ENCODE measurements at places on chromosomes 2 and 18.
A peak's percentile ranks its signal among the peaks of the same experiment; 100 is the strongest.

GRCh38 chr2:160492401-160493226 lies 993 bp downstream of the RBMS1 start:
- DNase-seq = peak; percentile 60

GRCh38 chr2:152580714-152581113 lies 136.5 kb downstream of the PRPF40A start:
- no peak for DNase-seq

DNA sequence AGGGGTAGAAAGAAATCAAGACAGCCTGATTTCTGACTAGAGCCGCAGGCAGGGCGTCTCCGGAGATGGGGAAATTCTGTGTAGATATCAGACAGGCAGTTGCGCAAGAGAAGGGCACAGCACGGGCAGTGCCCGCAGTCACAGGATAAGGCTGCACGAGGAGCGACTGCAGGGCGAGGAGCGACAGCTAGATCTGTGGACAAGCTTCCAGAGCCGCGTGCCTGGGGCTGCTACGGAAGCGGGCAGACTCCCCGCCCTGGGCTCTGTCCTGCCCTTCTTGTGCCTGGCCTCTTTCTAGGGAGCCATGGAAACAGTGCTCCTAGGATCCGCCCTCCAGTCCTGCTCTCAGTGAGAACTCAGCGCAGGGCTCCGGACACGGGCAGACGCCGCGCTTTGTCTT lies 12.6 kb downstream of the MC5R start:
- peak; percentile 21 for DNase-seq

- DNase-seq = no peak
These were observed 29.6 kb downstream of the TCF7L1 start for GRCh38 chr2:85162746-85163301.

DNA sequence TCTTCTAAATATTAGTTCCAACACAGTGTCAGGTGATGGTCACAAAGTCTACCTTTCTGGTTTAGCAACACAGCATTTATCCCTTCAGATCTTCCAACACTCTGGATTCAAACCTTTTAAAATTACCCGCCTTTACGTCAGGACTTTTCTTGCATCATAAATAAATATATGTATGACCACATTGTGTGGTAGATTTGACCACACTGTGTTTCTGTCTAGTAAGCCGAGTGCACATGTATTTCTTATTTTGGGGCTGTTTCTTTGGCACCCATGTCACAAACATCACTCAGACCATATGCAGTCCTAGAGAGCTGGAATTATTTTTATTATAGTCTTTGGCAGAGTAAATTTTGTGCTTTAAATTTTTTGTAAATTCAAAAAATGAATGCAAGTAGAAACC lies 172.1 kb downstream of the ANKRD44 start:
- DNase-seq = no peak

GRCh38 chr2:165870346-165870745 lies 76.3 kb upstream of the GALNT3 start:
- peak; percentile 63 for DNase-seq

DNA sequence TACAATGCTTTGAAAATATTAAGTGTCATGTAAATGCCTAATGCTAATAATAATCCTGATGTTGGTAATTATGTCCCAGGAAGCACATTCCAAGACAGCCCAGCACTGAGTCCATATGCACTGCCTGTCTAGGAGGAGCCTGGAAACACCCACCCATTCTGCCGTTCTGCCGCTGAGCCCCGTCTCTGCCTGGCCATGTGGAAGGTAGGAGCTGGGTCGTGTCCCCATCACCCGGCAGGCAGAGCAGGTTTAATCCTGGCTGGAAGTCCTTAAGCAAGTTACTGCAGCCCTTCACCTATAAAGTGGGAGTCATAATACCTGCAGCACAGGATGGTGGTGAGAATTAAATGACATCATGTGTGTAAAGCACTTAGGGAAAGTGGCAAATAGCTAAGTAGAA lies 13.1 kb upstream of the EN1 start:
- DNase-seq = no peak

GRCh38 chr18:3492721-3493120 lies 42.7 kb downstream of the TGIF1 start:
- no peak for DNase-seq

- DNase-seq = no peak
These were observed 63.2 kb downstream of the MBD2 start for GRCh38 chr18:54161267-54161666.

- DNase-seq = peak; percentile 62
These were observed 37.3 kb upstream of the TANK start for GRCh38 chr2:161122772-161123530.

- DNase-seq = no peak
These were observed 4.6 kb downstream of the SP140 start for GRCh38 chr2:230230087-230230486.

- peak; percentile 8 for DNase-seq
These were observed 214.5 kb downstream of the MCFD2 start for GRCh38 chr2:46701152-46701551.
